Natural killer cell treated with Interleukin-12 subunit alpha and Interleukin-12 subunit beta and Interleukin-15 and Interleukin-18, amount 100 ng/mL, for 72 hours (primary cell): ENCODE measurements at places on chromosomes 4 and X. TPM values are rescaled to one million over a fixed set of nuclear protein-coding genes. Genes with fewer than 3 reads are reported as not detected.

DNA sequence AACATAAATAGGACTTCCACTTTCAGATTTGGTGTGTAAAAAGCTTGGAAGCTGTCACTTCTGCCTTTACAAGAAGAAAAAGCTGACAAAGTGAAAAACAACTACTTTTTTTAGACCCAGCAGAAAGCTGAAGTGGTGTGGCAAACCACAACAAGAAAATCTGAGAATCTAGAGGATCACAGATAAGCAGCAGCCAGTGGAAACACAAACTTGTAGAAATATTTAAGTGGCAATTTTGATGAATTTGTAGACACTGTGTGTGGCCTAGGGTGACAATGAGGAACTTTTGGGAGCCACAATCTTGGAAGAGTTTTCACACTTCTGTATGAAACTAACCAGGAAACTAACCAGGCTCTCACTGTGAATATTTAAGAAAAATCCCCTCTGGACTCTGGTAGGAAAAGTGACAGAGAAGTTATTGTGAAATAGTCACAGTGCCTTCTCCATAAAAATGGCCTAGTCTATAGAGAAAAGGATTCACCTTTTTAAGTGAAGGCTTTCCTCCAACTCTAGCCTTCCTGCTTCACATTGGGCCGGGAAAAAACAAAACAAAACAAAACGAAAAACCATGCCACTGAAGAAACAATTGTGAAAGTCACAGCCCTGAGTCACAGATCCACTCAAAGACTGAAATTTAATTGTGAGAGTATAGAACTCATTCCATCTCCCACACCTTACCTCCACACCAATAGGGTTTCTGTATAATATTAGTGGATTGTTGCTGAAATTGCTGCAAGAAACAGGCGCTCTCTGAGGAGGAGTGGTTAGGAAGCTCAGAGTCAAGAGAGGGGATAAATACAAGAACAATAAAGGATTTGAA, 26.7 kb upstream of the GUCY1A1 start:
- DNase-seq, result no peak

DNA sequence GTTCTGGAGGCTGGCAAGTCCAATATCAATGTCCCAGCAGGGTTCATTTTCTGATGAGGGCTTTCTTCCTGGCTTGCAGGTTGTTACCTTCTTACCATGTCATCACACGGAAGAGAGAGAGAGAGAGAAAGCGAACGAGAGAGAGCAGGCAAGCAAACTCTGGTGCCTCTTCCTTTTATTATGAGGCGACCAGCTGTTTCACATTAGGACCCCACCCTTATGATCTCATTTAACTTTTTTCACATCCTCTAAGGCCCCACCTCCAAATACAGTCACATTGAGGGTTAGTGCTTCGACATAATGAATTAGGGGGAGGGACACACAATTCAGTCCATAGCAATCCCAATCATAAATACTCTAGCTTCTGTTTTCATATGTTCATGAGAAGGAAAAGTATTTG, 10.6 kb upstream of the GPR174 start:
- no peak for DNase-seq

DNA sequence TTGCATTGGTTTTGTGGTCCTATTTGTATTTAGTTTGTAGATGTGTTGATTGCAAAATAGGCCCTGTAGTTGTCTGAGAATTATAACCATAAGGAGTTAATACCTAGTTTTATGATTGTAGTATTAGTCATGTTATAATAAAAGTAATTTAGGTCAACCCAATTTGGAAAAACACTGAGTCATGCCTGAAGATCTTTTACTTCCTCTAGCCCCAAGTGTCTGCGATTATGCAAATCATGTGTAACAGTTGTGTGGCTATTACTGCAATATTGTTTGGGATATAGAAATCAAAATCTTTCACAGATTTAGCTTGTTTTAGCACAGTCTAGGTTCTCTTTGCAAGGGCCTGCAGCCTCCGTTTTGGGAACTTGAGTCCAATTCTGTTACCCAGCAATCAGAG, 12.6 kb downstream of the SRD5A3 start:
- no peak for DNase-seq

- DNase-seq, result no peak
These were observed 20.2 kb upstream of the GATB start for GRCh38 chr4:151781026-151781425.

DNA sequence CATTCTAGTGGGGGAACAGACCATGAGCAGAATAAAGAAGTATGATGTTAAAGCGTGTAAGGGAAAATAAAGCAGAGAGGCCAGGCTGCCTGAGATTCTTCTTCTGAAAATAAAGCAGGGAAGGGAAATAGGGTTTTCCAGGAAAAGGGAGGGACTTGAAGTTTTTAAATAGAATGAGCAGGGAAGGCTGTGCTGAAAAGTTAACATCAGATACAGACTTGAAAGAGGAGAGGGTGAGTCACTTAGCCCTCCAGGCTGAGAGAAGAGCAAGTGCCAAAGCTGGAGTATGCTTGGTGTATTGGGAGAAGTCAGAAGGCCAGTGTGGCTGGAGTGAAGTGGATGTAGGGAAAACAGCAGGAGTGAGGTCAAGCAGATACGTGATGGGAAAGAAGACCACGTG, 10.0 kb upstream of the PLK4 start:
- no peak for DNase-seq

DNA sequence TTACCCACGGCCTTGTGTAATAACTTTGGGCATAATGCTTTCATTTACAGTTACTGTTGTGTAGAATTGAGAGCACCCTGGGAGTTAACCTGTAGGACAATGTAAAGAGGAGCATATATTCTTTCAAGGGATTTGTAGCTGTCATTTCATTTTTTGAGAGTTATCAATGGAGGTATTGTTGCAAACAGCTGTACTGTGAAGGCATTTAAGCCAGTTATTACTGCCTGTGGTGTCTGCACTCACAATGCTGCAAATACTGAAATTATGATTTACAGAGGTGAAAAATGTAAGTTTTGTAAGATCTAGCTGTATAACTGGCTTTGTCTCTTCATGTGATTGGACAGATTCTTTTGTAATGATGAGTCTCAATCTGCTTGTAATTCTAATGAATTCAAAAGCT, 131.5 kb upstream of the FAT1 start:
- no peak for DNase-seq

- DNase-seq, result no peak
These were observed 260.6 kb downstream of the GASK1B start for GRCh38 chr4:157912212-157912611.

DNA sequence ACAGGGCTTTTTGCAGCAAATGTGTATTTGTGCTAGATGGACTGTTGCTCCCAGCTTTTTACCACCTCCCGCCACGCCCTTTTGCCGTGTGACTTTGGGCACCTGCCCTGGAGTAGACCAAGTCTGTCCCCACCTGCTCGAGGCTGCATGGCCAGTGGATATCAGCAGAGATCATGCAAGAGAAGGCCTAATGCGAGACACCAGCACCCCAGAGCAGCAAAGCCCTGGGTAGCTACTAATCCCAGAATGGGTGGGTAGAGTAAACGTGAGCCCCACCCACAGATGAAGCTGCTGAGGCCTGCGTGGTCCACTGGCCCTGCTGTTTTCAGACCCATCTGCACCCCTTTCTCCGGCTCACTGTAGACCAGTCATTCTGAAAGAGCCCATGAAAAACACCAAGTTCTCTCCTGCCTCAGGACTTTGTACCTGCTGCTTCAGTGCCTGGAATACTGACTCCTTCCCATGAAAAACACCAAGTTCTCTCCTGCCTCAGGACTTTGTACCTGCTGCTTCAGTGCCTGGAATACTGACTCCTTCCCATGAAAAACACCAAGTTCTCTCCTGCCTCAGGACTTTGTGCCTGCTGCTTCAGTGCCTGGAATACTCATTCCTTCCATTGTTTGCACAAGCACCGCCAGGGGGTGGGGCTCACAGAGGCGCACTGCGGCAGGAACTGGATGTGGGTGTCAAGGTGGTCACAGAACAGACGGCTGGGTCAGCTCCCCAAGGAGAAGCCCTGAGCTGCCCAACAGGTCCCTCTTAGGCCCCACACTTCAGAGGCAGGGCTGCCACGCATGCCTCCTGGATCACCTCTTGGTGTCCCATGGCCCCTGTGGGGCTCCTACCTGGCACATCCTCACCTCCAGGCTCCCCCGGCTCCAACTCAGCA, 5.1 kb upstream of the TNIP2 start:
- peak; percentile 64 for DNase-seq

DNA sequence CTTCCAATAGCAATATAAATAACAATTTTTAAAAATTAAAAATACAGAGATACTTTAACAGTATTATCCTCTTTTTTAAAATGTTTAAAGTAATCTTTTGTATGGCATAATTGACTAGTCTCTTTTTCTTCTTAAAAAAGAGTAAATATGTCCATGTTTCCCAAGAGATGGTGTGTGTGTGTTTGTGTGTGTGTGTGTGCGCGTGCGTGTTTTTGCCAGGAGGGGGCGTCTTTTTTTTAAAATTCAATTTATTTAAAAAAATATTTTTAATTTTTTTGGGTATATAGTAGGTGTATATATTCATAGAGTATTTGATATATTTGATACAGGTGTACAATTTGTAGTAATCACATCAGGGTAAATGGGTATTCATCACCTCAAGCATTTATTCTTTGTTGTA, 1073.7 kb downstream of the PCDH7 start:
- DNase-seq, result no peak

DNA sequence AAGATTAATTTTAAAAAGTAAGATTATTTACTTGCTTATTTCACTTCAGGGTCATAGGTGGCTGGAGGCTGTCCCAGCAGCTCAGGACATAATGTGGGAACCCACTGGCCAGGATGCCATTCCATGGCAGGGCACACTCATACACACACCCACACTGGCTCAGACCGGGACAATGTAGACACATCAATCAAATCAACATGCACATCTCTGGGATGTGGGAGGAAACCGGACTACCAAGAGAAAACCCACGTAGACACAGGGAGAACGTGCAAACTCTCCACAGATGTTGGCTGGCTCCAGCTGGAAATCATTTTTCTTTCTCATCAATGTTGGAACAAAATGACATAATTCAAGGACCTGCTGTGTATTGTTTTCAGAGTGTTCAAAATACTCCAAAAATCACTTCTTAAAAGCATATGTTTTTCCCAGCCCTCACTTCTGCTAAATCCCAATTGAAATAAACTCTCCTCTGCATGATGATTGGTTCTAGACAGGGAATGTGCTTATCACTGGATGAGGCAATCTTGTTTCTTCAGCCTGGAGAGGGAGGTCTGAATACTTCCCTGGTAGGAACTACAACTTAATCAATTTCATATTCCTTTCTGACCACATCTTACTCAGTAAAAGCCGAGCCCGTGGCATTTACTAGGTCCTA, 18.6 kb upstream of the CPE start:
- DNase-seq, result no peak

GRCh38 chr4:87677731-87678130, 27.7 kb downstream of the DMP1 start:
- DNase-seq, result no peak

- no peak for DNase-seq
These were observed 45.0 kb downstream of the TET2 start for GRCh38 chr4:105191621-105192210.

GRCh38 chrX:7131621-7132020, 15.9 kb upstream of the STS start:
- DNase-seq, result no peak

DNA sequence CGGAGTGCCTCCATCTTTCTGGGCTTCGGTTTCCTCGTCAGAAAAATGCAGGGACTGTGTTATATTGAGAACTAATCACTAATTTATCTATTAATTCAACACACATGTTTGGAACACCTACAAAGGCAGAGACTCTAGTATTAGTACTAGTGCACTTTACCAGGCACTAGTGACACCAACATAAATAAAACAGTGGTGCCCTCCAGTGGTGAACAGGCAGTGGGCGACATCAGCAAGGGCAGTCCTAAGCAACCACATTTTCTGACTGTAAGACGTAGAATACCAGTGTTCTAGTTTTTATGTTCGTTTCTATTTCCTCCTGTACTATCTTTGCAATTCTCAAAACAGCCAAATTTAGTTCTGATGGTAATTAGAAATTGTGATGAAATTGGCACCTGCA, 69.1 kb upstream of the UCP1 start:
- DNase-seq, result no peak

- peak; percentile 34 for DNase-seq
These were observed 61.2 kb downstream of the FHDC1 start for GRCh38 chr4:152997288-152997687.

- DNase-seq, result no peak
These were observed 43.0 kb downstream of the BCOR start for GRCh38 chrX:40054793-40055192.

- DNase-seq, result no peak
These were observed 2.0 kb upstream of the NYX start for GRCh38 chrX:41445171-41445570.

Gene JADE1
- 33.6 TPM for total RNA-seq

Gene RTL5
- total RNA-seq, result 0.33 TPM

Gene GSX2
- total RNA-seq, result not detected

Gene MAP3K15
- not detected for total RNA-seq

Gene ZBTB33
- total RNA-seq, result 11.2 TPM

Gene ZFP92
- 3.3 TPM for total RNA-seq

Gene FAM236D
- not detected for total RNA-seq

Gene FGD1
- total RNA-seq, result not detected

Gene OTC
- not detected for total RNA-seq

Gene LUZP4
- total RNA-seq, result not detected

Gene SLC39A8
- total RNA-seq, result 56.8 TPM

Gene CTAG1B
- not detected for total RNA-seq

Gene MAGEE2
- not detected for total RNA-seq

Gene CRLF2
- 2.3 TPM for total RNA-seq

Gene IL3RA
- total RNA-seq, result 13.1 TPM
